Natural killer cell treated with Interleukin-12 subunit alpha and Interleukin-12 subunit beta and Interleukin-15 and Interleukin-18, amount 100 ng/mL, for 72 hours (primary cell): ENCODE measurements at places on chromosomes 3 and 15. TPM values are rescaled to one million over a fixed set of nuclear protein-coding genes. Genes with fewer than 3 reads are reported as not detected.

FETUB gene
- total RNA-seq: not detected

TICRR gene
- total RNA-seq: 12.9 TPM

DNA sequence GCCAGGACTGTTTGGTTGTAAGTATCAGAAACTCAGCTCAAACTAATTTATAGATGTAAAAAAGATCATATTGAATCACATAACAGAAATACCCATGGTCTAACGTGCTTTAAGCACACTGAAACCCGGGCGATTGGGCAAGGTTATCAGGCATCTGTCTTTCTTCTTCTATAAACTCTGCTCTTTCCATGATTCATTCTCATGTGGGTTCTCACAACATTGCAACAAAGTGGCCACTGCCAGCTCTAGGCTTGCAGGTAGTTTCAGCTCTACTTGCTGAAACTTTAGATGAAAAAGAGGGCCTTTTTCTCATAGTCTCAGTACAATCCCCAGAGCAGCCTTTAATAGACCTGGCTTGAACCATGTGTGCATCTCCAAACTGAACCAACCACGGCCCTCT lies 456.1 kb downstream of the MFSD1 start:
- no peak for DNase-seq
- no peak overlapping the region for H3K27ac ChIP-seq
- no peaks in the 10 kb centered on the region for H3K27me3 ChIP-seq
- H3K36me3 ChIP-seq: peaks cover 4% of the 10 kb centered on the region
- no peak overlapping the region for H3K4me3 ChIP-seq
- no peaks in the 10 kb centered on the region for H3K4me1 ChIP-seq

DNA sequence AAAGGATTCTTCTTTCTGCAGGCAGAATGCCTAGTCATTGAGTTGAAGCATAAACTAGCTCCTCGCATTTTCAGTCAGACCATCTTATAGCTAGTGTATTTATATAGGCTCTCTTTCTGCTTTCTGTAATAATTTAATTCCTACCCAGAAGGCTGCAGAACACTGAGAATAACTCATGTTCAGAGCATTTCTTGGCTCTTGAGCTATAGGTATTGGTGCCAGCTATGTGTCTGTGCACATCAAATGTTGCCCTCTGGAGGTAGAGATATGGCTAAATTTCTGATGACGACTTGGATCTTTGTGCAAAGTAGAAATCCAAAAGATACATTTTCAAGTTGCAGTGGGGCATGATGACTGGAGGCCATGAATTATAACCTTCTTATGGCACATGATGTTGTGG lies 336.2 kb upstream of the TPM1 start:
- no peak overlapping the region for H3K27ac ChIP-seq
- no peaks in the 10 kb centered on the region for H3K4me1 ChIP-seq
- H3K27me3 ChIP-seq: peaks cover 5% of the 10 kb centered on the region
- no peaks in the 10 kb centered on the region for H3K36me3 ChIP-seq

RFX7 gene
- 19.5 TPM for total RNA-seq

CCDC54 gene
- total RNA-seq: not detected

EFHB gene
- 0.78 TPM for total RNA-seq

DNA sequence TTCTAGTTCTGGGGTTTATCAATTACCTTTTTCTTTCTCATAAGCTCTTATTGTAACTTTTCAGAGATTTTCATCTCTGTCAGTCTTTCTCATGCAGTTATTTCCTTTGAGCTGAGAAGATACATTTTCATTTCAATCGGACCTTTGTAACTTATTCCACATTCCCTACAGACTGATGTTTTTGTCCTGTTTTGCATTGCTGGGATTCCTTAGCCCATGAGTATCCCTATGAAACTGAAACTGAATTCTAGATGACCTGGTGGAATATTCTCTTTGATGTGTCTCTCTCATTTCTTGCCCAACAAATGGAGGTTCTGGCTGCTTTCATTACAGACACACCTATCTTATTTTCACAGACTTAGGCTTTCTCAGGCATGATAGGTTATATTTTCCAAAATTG lies 10.5 kb upstream of the EPHA6 start:
- H3K4me3 ChIP-seq: no peak overlapping the region
- H3K27me3 ChIP-seq: no peaks in the 10 kb centered on the region
- no peak for DNase-seq
- no peak overlapping the region for H3K27ac ChIP-seq

DNA sequence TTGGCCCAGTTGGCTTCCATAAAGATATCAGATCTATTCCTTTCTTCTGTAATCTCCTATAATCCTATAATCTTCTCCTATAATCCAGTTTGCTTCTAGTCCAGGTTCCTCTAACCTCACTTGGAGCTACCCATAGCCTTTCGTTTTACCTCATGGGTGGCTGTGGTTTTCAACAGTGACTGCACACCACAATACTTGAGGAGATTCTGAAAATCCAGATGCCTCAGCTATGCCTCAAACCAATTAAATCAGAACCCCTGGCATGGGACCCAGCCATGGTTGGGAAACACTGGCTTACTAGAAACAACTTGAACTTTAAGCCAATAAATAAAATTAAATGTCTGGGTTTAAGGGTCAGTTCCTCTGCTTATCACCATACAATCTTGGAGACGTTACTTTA lies 86.1 kb upstream of the NTRK3 start:
- H3K4me1 ChIP-seq: no peaks in the 10 kb centered on the region
- no peak overlapping the region for H3K4me3 ChIP-seq
- H3K36me3 ChIP-seq: no peaks in the 10 kb centered on the region

- H3K27ac ChIP-seq: no peak overlapping the region
- no peaks in the 10 kb centered on the region for H3K27me3 ChIP-seq
- H3K4me1 ChIP-seq: no peaks in the 10 kb centered on the region
These were observed 963.4 kb downstream of the ROBO1 start for GRCh38 chr3:78804251-78805037.

GRCh38 chr3:175307642-175308041 lies 448.5 kb downstream of the NAALADL2 start:
- no peaks in the 10 kb centered on the region for H3K27me3 ChIP-seq
- H3K4me3 ChIP-seq: no peak overlapping the region
- H3K4me1 ChIP-seq: no peaks in the 10 kb centered on the region
- DNase-seq: no peak
- no peak overlapping the region for H3K27ac ChIP-seq
